HFFc6 (cell line): ENCODE measurements at places on chromosomes 2 and 18.
A peak's percentile ranks its signal among the peaks of the same experiment; 100 is the strongest.

DNA sequence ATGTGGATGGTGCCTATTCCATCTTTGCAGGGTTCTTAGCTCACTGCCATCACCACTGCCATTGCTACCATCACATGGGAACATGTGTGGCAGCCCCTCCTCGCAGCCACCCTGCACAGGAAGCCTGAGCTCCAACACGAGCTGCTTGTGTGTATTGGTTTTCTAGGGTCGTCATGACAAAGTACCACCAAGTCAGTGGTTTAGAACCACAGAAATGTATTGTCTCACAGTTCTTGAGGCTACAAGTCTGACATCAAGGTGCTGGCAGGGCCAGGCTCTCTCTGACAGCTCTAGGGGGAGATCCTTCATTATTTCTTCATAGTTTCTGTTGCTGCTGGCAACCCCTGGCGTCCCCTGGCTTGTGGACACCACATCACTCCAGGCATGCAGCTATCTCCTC is 10.3 kb upstream of the IL1R2 start:
- DNase-seq: no peak

GRCh38 chr2:10385933-10386773 is 62.0 kb downstream of the ODC1 start:
- peak; percentile 61 for DNase-seq

DNA sequence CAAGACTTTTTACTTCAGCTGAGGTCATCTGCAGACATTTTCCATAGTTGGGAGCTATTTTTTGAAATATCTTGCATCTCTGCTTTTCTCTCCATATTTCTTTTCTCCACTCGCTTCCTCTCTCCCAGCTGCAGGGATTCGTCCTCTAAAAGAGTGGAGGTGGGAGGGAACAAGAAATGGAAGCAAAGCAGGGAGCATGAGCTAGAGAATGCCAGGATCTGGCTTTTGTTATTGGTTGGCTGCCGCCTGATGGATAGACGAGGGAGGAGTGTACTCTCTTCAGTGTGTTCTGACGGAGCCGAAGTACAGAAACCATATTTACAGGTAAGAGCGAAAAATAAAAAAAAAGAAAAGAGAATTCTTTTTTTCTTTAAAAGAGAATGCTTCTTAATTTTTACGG is at the start of gene CSRNP3:
Gene CSRNP3 (plus strand): TSS at position 282 of the 400 bp plus-strand sequence. CDS start 125,368 bp downstream, outside the sequence.
- DNase-seq: peak; percentile 15

GRCh38 chr18:79823120-79823519 is 25.4 kb downstream of the KCNG2 start:
- no peak for DNase-seq

- DNase-seq: peak; percentile 97
These were observed 24.9 kb upstream of the YWHAQ start for GRCh38 chr2:9655441-9656269.

DNA sequence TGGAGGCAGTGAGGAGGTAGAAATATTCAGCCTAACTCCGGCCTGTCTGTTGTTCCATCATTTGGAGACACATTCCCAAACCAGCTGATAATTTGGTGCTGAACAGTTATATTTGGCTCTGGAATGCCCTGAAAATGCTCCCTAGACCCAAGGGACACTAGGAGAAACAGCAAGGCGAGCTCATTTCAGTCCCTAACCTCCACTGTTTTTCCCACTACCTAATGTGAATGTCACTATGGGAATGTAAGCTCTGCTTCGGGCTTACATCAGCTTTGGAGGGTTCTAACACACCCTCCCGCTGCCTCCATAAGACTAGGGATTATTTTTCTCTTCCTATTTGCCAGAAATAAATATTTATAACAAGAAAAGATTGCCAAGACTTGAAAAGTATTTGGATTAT is 103.5 kb downstream of the ANTXR1 start:
- DNase-seq: no peak

- DNase-seq: no peak
These were observed 33.4 kb upstream of the SEMA4C start for GRCh38 chr2:96903318-96903717.

- DNase-seq: no peak
These were observed 235.7 kb upstream of the SIX2 start for GRCh38 chr2:45244928-45245327.
